ENCODE measurements at places on chromosomes 6 and 20.

DNA sequence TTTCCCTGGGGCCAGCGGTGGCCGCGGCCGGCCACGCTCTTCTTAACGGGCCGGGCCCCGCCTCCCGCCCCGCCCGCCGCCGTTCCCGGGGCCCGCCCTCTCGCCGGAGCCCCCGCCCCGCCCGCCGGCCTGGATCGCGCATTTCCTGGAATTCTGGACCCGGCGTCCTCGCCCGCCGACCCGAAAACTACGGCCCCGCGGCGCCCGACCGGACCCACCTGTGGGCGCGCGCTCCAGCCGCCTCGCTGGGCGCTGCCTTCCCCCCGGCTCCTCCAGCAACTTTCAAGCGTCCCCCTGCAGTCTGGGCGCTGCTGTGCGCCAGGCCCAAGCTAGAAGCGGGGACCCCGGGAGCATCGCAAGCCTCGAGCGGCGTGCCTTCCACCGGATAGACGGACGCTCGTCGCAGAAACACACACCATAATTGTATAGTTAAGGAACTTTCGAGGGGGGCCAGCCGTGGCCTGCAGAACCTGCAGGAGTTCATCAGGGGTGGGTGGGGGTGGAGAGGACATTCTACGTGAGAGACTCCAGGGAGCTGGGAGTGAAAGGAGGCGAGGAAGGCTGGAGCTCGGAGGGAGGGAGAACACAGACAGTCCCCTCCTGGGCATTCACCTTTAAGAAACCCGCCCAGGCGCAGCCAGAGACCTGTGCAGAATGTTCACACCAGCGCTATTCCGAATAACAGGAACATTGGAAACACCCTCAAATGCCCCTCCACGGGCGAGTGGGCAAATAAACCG lies at the start of gene ADA:
TSS of gene ADA (minus strand) at position 16 of the 740 bp plus-strand sequence. CDS start 92 bp downstream, outside the sequence.
- DNase-seq = peak; percentile 95

DNA sequence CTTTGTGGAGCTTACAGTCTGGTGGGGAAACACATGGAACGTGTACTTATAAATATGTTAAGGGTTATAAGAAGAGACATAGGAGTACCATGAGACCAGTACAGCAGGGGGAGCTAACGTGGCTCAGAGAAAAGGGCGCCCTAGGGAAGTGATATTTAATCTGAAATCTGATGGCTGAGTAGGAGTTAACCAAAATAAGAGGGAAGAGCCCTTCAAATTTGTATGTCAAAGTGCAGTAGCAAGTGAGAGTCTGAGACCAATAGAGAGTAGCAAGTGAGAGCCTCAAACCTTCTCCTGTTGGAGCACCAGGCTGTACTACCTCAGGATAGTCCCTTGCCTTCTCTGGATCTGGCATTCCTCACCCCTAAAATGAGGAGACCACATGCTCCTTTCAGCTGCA lies 6.1 kb upstream of the PKIG start:
- no peak for DNase-seq

DNA sequence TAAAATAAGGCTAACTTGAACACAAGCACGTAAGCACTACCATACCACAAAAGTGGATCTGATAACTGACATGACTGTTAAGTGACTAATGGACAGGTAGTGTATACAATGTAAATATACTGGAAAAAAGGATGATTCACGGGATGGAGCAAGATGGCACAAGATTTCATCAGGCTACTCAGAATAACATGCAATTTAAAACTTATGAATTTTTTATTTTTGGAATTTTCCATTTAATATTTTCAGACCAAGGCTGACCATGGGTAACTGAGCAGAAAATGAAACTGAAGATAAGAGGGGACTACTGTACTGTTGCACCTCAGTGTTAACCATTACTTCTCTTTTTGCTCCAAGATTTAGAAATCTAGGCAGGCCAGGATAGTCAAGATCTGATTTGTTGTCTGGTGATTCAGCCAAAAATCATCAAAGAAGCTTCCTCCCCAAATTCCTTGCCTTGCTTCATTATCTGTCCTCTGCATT lies 45.4 kb downstream of the TPBG start:
- DNase-seq = peak; percentile 46

- DNase-seq = no peak
Observed at GRCh38 chr20:63369724-63370617, 8.8 kb upstream of the CHRNA4 start.

DNA sequence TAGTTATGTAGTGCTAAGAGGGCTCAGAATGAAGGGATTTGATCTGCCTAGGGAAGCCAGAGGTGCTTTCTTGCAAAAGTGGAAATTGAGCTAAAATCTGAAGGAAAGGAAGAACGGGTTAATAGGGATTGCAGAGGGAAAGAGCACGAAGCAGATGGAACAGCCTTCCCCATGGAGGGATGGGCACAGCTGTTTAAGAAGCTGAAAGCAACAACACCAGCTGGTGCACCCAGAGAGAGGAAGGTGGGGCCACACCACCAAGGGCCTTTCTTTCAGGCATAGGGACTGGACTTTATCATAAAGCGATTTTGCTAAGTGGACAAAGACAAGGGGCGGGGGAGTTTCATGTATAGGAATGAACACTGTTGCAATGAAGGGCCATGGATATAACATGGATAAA lies 65.8 kb upstream of the SNRPB2 start:
- DNase-seq = no peak

- no peak for DNase-seq
Observed at GRCh38 chr6:119760046-119760445, 410.5 kb upstream of the MAN1A1 start.

DNA sequence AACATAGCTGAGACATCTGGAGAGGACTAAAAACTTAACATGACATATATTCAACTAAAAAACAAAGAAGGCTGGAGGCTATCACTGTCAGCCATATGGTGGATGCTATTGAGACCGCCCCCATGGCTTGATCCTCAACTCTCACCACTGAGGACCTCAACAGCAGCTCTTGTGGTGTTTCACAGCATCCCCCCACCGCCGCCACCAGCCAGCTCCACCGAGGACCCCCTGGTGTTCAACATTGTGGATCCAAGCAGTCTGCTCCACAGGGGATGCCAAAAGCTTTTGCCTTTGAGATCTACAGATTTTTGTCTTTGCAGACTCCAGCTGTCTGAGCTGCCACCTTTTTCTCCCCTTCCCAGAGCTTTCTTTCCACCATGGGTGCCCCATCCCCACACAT lies 64.6 kb downstream of the NUS1 start:
- no peak for DNase-seq

DNA sequence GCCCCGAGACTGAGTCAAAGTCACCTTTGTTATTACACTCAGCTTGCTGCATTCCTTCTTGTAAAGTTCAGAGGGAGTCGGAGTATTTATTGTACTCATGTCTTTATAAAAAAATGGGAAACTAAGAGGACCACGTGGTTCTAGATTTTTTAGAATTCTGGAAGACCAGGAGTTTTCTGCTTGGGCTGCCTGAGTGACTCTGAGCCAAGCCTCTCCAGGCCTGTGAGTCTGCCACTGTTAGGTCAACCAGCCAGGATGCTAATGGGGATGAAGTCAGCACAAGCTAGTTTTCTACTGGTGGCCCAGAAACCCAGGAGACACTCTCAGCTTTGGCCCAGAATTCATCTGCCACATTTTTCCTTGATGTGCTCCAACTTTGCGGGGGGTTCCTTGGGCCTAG lies 453.5 kb upstream of the SULF2 start:
- no peak for DNase-seq

DNA sequence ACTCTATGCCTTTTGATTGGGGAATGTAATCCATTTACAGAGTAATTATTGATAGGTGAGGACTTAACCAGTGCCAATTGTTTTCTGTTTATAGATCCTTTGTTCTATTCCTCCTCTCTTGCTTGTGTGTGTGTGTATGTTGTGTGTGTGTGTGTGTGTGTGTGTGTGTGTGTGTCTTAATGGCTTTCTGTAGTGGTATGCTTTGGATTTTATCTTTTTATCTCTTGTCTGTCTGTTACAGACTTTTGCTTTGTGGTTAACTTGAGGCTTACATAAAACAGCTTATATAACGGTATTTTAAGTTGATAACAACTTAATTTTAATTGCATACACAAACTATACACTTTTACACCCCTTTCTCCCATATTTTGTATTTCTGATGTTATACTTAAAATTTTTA lies 54.7 kb downstream of the CDC5L start:
- DNase-seq = no peak

- DNase-seq = no peak
Observed at GRCh38 chr6:14190929-14191224, 73.3 kb downstream of the CD83 start.

- DNase-seq = no peak
Observed at GRCh38 chr6:8839626-8840025, 404.3 kb upstream of the SLC35B3 start.

DNA sequence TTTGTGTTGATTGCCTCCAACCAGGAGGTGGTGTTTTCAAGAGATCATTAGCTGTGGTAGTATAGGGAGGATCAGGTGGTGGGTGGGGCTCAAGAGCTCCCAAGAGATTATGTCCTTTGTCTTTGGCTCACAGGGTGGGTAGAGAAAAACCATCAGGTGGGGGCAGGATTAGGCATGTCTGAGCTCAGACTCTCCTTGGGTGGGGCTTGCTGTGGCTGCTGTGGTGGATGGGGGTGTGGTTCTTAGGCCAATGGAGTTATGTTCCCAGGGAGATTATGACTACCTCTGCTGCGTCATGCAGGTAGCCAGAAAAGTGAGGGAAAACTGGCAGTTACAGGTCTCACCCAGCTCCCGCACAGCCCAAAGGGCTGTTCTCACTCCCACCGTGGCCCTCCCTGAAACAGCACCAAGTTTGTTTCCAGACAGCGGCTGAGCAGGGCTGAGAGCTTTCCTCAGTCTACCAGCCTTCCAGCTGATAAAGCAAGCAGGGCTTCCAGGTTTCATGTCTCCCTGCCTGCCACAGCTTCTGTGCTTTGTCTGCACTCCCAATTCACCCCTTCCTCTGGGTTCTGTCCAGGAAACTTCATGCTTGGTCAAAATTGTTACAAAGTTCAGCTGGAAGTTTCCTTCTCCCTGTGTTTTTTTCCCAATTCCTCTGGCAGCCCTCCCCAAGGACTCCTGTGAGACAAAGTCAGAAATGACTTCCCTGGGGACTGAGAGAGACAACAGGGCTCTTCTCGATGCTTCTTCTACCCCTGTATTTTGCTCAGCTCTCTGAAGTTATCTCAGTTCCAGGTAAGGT lies 481.1 kb upstream of the MAN1A1 start:
- no peak for DNase-seq

- no peak for DNase-seq
Observed at GRCh38 chr6:97668716-97669115, 385.7 kb upstream of the MMS22L start.

DNA sequence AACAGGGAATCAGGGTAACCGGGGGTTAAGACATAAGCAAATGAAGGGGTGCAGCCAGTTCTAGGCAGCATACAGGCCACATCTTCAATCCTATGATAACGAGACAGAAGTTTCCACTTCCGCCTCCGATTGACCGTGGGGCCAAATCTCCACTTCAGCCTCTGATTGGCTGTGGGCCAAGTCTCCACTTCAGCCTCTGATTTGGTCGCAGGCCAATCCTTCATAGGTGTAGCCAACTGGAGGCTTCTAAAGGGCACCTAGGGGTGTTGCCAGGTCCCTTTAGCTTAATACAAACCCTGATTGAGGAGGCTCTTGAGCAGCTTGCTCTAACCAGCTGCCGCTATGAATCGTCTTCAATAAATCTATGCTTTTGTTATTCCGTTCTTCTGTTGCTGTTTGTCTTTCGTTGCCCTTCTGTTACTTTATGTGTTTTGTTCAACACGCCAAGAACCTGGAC lies 2.1 kb upstream of the ERGIC3 start:
- DNase-seq = no peak

GRCh38 chr20:1861347-1861976 lies 33.7 kb upstream of the SIRPA start:
- peak; percentile 91 for DNase-seq

GRCh38 chr20:63378626-63379025 lies 17.5 kb upstream of the CHRNA4 start:
- no peak for DNase-seq

- peak; percentile 69 for DNase-seq
Observed at GRCh38 chr6:35181933-35182612, 31.7 kb upstream of the SCUBE3 start.

GRCh38 chr6:113696960-113697359 lies 160.2 kb upstream of the MARCKS start:
- DNase-seq = no peak

DNA sequence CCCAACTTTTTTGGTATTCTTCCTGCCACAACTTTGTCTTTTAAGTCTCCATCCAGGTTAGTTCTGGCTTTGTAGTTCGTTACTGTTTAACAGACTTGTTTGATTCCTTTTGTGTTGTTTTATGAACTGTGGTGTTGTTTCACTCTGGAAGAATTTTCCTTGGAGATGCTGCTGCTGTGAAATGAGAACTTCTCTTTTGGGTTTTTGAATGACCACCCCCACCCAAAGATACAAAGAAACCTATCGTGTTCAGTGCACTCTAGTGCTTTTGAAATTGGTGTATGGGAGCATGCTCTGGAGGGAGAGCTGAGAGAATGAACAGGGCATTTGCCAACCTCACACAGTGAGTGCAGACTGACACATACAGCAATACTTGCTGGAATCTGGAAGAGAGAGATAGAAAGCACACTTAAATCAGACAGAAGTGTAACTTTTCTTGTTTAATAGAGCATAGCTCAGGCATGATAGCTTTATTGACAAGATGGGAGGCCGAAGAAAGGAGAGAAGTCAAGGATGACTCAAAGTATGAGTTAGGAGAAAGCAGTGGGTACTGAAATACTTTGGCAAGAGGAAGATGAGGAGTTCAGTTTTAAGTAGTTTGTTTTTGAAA lies 293.1 kb downstream of the SOX4 start:
- peak; percentile 30 for DNase-seq

DNA sequence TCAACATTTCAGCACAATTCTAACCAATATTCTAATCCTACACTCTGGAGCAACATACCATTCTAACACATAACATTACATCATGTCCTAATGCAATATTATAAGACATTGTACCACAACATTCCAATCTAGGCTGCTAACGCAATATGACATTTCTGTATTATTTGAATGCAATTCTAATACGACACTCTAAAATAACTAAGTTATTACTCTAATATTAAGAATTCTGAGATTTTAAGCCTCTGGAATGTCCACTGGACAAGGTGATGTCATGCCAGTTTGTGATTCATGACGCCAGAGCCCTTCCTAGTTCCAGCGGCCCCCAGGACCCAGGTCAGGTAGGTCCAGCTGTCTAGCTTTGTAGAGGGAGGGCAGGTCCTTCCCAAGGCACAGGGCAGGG lies 69.7 kb upstream of the SIRPA start:
- DNase-seq = peak; percentile 67

GRCh38 chr6:3440911-3441310 lies 15.9 kb downstream of the SLC22A23 start:
- DNase-seq = no peak

DNA sequence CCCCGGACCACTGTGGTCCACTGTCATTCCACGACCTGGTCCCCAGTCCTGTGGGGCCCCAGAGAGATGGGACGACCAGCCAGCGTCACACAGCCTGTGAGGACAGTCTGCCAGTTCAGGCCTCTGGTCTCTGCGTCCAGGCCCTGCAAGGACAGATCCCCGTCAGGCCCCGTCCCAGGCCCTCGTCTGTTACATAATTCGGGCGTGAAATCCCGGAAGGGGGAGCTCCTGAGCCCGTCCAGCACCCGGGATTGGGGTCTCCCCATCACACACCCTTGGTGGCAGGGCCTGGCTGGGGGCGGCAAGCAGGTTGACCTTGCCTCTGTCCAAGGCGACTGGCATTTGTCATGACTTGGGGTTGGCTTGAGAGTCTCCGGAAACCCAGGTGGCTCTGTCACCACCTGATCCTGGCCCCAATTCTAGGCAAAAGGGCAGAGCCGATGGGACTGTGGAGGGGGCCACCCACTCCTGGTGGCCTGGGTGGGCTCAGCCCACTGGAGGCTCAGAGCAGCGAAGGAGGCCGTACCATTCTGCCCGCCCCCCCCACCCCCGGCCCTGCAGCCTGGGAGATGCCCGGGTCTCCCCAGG lies 73.8 kb upstream of the GATA5 start:
- DNase-seq = no peak

GRCh38 chr20:2697768-2698167 lies 5.2 kb downstream of the EBF4 start:
- DNase-seq = no peak

Data from GM03348 (cell line).